ENCODE measurements at places on chromosomes 4 and X.

DNA sequence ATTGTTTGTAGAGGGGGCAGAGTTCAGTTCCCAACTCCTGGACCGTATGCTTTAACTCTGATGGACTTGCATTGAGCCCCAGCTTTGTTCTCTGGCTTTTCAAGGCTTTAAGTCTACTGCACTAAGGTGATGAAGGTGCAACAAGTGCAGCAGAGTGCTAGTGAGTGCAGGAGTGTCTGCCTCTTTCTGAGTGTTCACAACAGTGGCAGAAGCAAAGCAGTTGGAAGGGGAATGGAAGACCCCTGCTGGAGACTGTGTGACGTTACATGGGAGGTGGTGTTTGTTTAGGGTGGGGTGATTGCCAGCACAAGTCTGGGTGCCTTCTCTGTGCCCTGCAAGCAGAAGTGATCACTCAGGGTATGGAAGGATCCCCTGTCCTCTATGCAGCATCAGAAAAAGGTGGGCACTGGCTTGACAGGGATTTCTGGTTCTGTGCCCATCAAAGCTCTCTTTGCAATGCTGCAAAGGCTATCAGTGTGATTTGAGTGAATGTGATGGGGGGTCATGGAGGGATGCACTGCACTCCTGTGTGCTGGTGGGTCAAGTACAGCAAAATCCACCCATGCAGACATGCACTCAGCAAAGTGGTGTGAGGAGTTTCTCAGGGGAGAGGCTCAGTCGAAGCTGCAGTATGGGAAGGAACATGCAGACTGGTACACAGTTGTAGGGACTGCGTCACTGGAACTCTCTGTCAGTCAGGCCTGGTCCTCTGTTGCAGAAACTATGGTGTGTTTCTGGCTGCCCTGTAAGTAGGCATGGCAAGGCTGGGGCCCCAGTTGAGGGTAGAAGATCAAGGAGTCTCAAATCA, 70.9 kb upstream of the UGT2B7 start:
- DNase-seq: no peak

DNA sequence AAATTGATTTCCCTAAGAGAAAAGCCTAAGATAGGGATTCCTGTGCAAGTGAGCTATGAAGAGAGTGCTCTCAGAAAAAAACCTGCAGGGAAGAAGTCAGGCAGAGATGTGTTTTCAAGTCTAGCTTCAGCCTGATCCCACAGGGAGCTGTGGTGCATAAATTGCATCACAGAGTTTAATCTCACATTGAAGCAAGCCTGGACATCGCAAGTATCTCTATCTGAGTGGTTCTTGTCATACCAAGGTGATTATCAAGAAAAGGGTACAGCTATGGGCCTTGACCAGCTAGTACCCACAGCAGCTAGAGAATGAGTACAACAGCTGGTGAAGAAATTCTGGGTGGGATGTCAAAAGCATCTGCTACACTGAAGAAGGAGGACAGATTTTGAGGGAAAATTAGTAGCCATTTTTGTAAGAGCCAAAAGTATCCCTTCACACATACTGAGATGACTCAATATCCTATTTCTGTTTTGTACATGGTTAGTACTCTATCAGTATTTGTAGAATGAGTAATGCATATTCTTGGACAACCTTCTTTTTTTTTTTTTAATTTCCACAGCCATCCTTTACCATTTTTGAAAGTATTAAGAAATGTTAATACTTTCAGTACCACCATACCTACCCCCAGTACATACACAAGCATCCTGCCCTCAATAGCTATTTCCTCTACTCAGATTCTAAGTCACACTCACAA, 708.9 kb downstream of the IL1RAPL1 start:
- DNase-seq: no peak

GRCh38 chr4:22363787-22364186, 152.1 kb downstream of the ADGRA3 start:
- DNase-seq: no peak

DNA sequence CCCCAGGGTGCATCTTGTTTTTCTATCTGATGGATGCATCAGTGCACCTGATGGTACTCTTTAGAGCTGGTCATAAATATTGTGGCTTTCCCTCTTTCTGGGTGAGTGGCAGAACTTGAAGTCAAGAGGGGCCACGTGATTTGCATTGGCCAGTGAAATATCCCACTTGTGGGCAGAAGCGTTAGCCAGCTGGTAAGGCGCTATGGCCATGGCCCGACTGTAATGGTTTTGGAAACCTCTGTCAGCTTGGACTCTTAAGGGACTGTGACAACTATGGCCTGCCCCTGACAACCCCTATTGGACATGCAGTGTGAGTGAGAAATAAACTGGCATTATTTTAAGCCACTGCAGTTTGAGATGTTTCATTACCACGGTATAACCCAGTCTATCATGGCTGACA, 72.8 kb downstream of the SEL1L3 start:
- DNase-seq: no peak

- no peak for DNase-seq
Measured at GRCh38 chr4:22677780-22678179, 15.0 kb upstream of the GBA3 start.
